ENCODE measurements at places on chromosomes 5 and 9.

DNA sequence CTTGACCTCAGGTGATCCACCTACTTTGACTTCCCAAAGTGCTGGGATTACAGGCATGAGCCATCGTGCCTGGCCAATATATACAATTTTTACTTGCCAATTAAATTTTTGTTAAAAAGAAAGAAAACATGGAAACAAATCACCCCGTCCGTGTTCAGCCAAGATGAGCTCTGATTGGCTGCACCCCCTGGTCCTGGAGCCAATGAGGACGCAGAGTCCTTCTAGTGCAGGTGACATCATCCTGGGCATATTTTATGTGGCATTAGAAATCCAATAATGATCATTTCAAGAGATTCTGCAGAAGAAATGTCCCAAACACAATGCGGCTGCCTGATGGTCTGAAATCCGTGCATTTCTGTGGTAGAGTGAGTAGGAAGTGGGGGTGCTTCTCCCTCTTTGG lies 159.5 kb downstream of the GAPVD1 start:
- DNase-seq, result no peak

GRCh38 chr5:104088876-104089778 lies 526.5 kb upstream of the NUDT12 start:
- DNase-seq, result no peak

- DNase-seq, result no peak
Measured at GRCh38 chr5:89847743-89848142, 561.8 kb downstream of the CETN3 start.

GRCh38 chr5:88860501-88860900 lies 22.5 kb downstream of the MEF2C start:
- no peak for DNase-seq

- no peak for DNase-seq
Measured at GRCh38 chr9:15161753-15162152, 145.3 kb downstream of the TTC39B start.

DNA sequence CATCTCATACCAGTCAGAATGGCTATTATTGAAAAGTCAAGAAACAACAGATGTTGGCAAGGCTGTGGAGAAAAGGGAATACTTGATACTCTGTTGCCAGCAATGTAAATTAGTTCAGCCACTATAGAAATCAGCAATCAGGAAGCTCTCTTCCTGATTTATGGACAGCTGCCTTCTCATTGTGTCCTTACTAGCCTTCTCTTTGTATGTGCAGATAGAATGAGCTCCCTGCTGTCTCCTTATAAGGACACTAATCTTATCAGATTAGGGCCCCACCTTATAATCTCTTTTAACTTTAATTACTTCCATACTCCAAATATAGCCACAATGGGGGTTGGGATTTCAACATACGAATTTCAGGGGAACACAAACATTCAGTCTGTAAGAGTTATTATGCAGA lies 38.0 kb downstream of the KCNV2 start:
- DNase-seq, result no peak

DNA sequence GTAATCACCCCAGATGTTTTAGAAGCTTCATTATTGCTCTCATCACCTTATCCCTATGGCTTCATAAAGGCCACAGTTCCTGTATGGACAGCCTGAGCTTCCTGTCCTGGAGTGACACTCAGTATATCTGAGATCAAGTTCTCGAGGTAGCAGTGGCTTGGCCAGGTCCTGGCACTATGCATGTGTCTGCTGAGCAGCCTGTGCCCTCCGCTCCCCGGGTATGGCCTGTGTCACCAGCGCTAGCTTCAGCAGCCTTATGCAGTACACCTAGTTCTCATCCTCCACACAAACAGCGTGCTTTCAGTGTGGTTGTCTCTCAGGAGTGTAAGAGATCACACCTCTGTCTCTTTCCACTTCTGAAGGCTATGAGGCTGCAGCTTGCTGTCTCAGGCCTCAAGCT lies 514.7 kb downstream of the DIRAS2 start:
- no peak for DNase-seq

GRCh38 chr9:68522131-68522530 lies 18.6 kb downstream of the TMEM252 start:
- DNase-seq, result no peak

DNA sequence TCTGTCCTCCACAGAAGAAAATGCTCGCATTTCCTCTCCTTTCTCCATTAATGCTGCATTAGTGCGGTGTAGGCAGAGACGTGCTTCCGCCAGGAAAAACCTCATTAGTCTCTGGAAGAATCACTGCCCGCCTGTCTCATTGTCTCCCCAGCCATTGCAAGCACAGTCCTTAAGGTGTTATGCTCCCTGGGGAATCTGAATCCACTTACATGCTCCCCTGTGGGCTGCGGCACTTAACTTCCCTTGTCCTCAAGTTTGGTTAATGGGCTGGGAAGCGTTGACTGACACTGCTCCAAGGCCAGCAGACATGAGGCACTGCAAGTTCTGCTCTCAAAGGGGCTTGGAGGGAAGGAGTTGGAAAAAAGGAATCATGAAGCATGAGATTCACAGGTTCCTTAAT lies 41.6 kb downstream of the TARS1 start:
- no peak for DNase-seq

DNA sequence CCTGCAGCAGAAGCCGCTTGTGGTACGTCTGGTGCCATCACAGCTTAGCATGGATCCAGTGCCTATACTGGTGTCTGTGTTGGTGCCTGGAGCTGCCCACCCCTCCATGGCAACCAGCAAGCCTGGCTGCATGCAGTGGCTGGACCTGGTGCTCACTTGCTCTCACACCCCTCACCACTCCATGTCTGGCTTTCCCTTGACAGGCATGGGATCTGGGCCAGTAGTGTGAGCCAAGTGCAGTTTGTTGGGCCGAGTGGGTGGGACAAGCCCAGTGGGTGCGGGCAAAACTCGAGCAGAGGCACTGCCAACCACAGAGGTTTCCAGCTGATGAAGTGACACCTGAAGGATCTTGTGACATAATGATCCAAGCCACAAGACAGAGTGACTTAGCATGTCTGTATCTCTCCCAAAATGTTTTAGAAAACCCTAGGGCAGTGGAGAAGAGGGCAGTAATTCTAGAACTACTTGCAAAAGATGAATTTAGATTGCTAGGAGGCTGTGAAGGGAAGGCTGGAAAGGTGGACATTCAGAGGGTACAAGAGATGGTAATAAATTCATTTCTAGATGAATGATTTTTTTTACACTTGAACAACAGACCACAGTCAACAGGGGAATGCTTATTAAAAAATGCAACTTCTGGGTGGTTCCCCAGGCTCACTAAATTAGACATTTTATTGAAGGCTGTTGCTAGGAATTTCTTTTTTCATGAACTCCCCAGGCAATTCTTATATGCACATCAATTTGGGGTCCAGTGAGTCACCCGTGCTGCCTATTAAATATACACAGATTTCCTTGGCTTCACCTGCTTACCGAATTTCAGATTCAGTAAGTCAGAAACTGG lies 660.3 kb downstream of the TLR4 start:
- DNase-seq, result peak; percentile 70

GRCh38 chr5:107155707-107156106 lies 515.0 kb downstream of the EFNA5 start:
- no peak for DNase-seq

- DNase-seq, result no peak
Measured at GRCh38 chr5:175674731-175675346, 17.0 kb downstream of the HRH2 start.

GRCh38 chr9:105515811-105516413 lies 42.0 kb upstream of the FKTN start:
- no peak for DNase-seq

DNA sequence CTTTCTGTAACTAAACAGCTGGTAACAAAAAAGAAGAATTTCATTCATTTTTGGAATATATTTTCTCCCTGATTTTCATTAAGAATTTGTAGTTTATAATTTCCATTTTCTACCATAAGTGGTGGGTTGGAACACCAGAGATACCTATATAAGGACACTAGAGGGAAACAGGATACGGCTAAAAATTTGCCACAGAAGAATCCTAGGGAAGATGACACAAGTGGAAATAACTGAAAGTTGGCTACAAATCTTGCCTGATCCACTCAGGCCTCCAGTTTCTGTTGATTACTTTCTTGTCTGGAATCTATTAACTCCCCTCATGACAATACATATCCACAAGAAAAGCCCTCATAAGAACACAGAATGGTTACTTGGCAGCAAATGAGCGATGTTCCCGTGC lies 46.8 kb downstream of the FREM1 start:
- no peak for DNase-seq
